ENCODE measurements at places on chromosomes 3 and 15.

- peak; percentile 5 for DNase-seq
Observed at GRCh38 chr3:42709621-42710020, 7.0 kb upstream of the HHATL start.

DNA sequence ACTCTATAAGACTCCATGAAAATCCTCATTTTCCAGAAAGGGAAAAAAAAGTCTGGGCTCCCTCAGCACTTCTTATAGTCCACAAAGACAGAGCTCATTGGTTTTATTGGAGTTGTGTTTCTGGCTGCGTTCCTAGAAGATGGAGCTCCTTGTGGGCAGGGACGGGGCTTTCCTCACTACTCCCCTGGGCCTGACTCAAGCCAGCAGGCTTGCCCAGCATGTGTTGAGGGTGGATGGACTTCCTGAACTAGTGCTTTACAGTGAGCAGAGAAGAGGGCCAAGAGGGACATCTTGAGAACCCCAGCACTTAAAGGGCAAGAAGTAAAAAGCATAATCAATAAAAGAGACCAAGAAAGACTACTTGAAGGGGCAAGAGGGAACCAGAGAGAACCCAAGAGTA, 43.2 kb upstream of the EPHB1 start:
- no peak for DNase-seq

DNA sequence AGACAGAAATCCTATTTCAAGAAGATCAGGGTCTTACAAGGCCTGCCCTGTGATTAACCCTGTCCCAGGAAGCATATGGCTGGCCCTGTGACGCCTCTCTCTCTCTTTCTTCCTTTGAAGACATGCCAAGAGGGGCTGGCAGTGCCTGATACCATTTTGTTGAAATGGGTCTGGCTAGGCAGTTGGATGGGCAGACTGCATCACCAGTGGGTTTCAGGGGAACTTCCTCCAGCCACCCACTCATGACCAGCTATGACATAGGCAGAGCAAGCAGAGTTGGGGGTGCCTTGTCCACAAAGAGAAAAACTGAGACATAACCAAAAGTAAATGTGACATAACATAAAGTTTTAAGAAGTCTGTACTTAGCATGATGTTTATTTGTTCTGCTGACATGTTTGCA, 31.4 kb upstream of the MANF start:
- no peak for DNase-seq

GRCh38 chr3:152056481-152056880, 183.0 kb downstream of the SUCNR1 start:
- no peak for DNase-seq

- DNase-seq: no peak
Observed at GRCh38 chr3:42371776-42372175, 38.6 kb downstream of the LYZL4 start.

DNA sequence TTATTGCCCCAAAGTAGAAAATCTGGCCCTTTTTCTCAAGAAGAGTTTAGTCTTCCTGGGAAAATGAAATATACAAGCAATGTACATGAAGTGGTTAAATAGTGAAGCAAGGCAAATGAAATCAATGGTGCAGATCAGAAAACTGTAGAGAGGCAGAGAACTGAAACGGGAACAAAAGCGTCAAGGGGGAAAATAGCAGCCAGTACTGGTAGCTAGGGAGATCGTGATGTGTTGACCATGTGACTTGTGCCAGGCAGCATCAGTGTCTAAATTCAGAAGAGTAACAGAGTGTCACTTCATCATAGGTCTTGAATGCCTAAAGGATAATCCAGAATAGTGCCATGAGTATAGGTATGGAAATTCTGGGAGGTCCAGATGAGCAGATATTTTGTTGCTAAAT, 163.1 kb downstream of the CHL1 start:
- no peak for DNase-seq

GRCh38 chr3:145471976-145472375, 689.0 kb downstream of the PLOD2 start:
- DNase-seq: no peak

DNA sequence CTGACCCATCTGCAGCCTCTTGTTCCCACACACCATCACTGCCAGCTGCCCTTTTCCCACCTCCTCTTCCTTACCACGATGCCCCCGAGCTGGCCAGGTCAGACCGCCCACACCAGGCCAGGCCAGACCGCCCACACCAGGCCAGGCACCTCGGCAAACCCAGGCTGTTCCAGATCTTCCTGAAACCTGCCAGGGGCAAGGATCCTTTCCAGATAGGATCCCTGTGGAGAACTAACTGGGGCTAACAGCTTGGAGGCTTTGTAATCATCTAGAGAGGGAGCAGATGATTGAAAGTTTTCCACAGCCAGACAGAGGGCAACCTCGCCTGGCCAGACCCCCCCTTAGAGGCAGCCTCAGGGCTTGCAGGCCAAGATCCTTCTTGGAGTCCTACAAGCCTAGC, 287.3 kb upstream of the TLE3 start:
- no peak for DNase-seq

- no peak for DNase-seq
Observed at GRCh38 chr15:45184562-45185041, 3.2 kb downstream of the SHF start.

- DNase-seq: no peak
Observed at GRCh38 chr15:33068007-33068481, 126.5 kb downstream of the FMN1 start.

- no peak for DNase-seq
Observed at GRCh38 chr15:85708402-85708941, 86.3 kb downstream of the KLHL25 start.

- DNase-seq: no peak
Observed at GRCh38 chr3:46127503-46127902, 80.6 kb downstream of the CCR1 start.

GRCh38 chr15:27681038-27681437, 418.1 kb downstream of the OCA2 start:
- DNase-seq: no peak

DNA sequence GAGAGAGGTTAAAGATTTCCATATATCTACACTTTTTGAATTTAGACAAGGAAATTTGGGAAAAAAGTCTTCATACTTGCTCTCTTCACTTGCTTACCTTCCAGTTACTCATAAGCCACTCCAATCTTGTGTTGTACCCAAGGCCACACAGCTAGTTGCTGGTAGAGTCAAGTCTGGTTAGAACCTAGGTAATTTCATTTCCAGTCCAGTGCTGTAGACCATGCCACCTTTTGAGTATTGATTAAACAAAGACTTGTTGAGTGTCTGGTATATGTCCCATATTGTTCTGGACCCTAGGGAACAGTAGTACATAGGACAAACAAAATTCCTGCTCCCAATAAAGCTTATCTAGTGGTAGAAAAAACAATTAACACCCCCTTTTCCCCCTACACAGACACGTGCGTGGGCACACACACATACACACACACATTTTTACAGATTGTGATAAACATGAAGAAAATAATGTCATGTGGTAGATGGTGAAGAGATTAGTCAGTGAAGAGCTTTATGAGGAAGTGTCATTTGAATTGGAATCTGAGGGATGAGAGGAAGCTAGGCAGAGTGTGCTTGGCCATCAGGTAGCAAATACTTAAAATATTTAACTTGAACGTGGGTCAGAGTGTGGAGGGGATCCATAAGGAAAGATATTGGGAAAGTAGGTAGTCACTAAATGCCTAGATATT, 2.1 kb downstream of the CMC1 start:
- no peak for DNase-seq

DNA sequence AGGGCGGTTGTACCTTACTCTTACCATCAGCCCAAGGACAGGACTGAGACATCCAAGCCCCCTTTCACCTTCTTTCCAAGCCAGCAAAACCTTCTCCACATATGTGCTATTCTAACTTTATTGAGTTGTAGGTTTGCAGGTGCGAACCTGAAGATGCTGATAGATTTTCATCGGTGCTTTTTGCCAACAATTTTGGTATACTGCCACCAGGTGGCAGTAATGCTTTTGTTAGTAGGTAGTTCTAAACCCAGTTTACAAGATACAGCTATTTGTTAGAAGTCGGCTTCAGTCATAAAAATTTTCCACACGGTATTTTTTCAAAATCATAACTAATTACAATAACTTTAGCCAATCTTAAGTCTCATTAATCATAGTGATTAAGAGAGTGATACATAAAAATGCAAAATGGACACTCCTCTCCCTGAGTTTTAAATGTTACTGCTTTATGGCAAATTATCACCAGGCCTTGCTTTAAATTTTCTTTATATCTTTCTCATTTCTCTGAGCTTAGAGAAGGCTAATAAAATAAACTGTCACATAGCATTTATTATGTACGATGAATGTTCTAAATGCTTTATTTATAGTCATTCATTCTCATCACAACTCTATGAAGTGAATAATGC, 636 bp downstream of the TBC1D21 start:
- no peak for DNase-seq

DNA sequence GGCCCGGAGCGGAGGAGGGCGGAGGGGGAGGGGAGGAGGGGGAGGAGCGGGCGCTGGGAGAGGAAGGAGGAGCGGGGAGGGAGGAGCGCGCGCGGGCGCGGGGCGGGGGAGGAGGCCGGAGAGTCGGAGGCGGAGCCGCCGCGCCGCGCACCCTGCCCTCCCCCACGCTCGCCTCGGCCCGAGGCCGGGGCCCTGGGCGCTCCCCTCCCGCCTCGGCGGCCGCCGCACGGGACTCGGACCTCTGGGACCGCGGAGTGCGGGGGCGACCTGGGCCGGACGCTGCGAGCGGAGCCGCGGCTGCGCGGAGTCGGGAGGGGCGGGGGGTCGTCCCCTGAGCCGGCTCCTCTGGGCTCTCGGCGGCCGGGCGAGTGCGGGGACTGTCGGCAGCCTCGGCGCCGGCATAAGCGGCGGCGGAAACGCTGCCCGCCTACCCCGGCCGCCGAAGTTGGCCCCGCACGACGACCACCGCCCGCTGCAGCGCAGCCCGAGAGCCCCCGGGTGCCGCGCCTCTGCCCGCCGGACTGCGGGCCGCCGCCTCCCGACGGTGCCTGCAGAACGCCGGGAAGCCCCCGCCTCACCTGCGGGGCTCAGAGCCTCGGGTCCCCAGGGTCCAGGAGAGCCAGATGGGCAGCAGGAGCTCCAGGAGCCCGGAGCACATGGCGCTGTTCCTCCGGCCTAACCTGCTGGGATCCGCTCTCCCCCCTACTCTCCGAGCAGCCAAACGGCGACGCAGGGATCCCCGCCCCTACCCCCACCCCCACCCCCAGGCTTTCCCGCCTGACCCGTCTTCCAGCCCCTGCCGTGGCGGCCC, 406 bp upstream of the GABRB3 start:
- DNase-seq: no peak

GRCh38 chr15:92040350-92040749, 186.8 kb downstream of the SLCO3A1 start:
- no peak for DNase-seq

GRCh38 chr3:143573610-143574303, 274.5 kb downstream of the SLC9A9 start:
- DNase-seq: no peak

DNA sequence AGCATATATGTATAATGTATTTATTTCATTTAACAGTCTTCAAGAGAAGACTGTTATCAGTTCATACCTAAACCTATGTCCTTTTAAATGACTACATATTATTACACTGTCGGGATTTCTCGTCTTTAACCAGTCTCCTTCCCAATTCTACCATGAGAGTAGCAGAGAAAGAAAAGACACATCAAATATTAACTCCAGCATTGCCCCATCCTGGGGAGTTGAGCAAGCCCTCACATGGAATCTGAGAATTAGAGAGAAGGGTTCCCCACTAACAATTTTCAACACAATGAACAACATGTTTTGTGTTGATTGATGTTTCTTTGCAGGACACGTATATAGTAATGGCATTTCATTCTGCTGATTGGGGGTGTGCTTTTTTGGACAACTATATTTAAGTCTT, 257.4 kb downstream of the ADAMTSL3 start:
- DNase-seq: no peak

DNA sequence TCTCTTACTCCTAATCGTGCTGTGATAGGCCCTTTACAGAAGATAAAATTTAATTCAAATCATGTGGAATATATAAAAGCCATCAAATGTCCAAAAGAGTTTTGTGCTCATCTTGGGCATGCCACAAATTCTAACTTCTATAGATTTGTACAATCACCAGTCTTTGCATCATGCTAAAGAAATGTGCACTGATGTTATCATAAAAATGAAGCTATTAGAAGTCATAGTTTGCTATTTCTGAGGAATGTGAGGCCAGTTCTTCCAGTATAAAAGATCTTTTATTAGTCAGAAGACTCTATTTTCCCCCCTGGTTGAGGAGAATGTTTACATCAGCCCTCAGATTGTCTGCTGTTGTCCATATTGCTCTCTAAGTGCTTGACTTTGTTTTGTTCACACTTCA, 2.1 kb upstream of the ANXA2 start:
- no peak for DNase-seq

GRCh38 chr15:39238443-39238842, 342.4 kb upstream of the THBS1 start:
- DNase-seq: no peak

DNA sequence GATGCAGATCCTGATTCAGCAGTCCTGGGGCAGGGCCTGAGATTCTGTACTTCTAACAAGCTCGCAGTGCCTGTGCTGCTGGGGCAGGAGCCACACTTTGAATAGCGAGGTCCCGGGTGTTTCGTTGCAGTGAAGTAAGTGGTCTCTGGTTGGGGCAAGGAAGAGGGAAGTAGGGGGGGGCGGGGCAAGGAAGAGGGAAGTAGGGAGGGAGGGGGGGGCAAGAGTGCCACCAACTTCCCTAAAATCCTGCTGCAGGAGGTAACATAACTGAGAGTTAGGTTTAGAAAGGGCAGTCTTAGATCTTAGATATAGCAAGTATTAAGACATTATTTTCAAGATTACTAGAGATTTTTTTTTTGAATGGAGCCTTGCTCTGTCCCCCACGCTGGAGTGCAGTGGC, 35.5 kb downstream of the CRTAP start:
- no peak for DNase-seq

DNA sequence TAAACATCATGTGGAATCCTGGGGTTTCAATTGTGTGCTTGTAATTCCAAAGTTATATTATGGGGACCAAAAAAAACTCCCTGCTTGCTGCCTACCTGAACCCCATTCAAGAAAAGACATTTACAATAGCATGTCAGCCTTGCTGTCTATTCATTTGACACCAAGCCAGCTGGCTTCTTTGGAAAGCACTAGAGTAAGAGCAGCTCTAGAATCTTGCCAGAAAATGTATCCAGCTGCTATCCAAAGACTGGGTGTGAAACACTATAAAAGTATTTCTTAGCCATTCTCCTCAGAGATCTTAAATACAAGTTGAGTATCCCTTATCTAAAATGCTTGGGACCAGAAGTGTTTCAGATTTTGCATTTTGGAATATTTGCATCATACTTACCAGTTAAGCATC, 87.4 kb downstream of the RAD18 start:
- DNase-seq: no peak

DNA sequence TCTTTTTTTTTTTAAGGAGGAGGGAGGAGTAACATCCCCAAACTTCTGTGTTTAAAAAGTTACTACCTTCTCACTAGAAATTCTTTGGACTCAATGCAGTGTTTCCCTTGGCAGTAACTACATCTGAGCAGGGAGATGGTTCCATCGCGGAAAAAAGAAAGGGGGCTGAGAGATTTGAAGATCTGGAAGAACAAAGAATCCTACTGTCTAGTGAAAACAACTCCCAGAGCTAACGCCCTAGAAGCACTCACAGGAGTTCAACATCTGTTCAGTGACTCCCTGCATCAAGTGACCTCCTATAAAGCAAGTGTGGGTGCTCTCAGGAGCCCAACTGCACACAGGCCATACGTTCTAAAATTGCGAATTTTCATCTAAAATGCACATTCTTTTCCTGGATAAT, 66.8 kb upstream of the PXYLP1 start:
- DNase-seq: no peak

GRCh38 chr3:123328851-123329635, 119.8 kb downstream of the ADCY5 start:
- DNase-seq: peak; percentile 78

GRCh38 chr3:21168471-21168870, 582.5 kb downstream of the ZNF385D start:
- DNase-seq: no peak
